ENCODE measurements at places on chromosomes 2 and 18.

GRCh38 chr18:59516356-59517155, 157.5 kb upstream of the LMAN1 start:
- DNase-seq = no peak

DNA sequence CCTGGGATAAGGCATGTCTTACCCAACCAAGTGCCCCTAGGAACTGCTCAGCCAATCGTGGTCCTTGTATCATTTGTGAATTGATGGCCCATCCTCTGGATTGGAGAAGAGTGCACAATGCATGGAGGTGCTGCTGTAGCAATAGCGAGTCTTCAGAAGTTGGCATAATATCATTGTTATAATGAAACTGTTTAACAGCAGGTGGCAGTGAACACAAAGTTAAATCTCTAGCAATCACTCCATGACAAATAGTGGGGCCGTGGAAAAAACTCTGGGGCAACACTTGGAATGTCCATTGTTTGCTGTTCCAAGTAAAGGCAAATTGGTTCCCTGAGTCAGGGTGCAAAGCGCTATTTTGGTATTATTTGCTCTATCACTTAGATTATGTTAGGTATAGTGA, 11.4 kb downstream of the REG1A start:
- DNase-seq = no peak

- no peak for DNase-seq
These were observed 69.3 kb downstream of the PSMG2 start for GRCh38 chr18:12772111-12772510.

DNA sequence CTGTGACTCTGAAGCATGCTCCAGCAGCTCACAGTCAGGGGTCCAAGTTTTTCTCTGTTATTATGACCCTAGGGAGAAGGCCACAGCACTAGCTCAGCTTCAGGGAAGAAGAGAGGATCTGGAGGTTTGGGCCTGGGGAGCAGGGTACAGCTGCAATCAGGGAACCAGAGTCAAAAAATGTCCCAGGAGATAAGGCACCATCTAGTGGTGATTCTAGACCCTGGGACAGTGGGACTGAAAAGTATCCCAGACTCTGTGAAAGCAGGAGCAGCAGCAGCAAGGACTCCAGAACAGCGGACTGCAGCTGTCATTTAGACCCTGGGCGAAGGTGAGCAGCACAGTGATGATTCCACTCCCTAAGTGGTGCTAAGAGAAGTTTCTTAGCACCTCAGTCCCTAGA, 278.4 kb upstream of the DDX18 start:
- DNase-seq = no peak

GRCh38 chr2:145750144-145750543, 1230.2 kb upstream of the ZEB2 start:
- DNase-seq = no peak

DNA sequence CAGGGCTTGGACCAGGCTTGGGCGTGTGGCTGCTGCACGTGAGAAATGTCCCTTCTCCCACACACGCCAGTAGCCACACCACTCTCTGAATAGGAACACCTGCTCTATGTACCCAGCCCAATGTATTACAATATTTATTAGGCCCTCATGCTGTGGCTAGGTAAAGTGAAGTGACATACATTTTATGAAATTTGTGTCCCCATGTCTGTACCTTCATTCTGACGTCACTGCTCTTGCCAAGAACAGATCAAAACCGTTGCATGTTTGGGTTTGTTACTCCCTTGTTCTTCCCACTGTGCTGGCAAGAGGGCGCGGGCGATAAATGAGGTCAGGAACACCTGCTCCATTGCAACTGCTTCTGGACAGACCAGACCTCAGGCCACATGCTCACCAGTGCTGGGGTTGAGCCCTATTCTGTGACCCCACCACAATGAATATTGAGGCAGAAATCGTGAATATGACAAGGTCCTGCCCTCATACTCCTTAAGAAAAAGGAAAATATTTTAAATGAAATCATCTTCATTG, 436.4 kb upstream of the SALL3 start:
- no peak for DNase-seq

GRCh38 chr2:231905026-231905425, 21.2 kb downstream of the NPPC start:
- DNase-seq = no peak

DNA sequence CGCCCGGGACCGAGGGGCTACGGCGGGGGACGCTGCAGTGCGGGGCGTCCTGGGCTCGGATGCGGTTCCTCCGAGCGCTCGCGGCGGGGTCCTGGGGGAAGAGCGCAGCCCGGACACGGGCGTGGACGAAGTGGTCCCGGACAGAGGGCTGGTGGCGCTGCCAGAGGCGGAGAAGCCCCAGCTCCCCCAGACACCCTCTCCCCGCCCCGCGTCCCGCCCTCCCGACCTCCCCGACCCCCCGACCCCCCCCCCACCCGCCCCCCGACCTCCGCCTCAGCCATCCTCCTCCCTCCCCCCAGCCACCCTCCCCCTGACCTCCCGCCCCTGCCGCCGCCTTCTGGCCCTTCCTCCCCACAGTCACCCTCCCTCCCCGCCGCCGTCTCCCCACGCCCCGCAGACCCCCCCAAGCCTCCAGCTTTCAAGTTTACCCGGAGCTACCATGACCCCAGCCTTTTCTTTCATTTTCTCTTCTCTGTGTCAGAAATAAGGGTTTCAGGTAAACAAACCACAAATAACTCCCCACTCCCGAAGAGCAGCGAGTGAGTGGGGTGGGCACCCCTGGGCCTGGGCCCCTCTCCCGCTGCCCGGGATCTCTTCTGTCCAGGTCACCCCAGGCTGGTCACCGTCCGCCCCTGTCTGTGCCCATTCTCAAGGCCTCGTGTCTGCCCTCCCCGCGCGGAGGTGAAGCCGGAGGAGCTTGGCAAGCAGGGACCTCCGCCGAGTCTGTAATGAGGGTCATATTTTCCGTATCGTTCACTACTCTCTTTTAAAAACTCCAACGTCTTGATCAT, 5.1 kb downstream of the NFATC1 start:
- DNase-seq = no peak

GRCh38 chr2:170123593-170123992, 54.4 kb upstream of the MYO3B start:
- no peak for DNase-seq

DNA sequence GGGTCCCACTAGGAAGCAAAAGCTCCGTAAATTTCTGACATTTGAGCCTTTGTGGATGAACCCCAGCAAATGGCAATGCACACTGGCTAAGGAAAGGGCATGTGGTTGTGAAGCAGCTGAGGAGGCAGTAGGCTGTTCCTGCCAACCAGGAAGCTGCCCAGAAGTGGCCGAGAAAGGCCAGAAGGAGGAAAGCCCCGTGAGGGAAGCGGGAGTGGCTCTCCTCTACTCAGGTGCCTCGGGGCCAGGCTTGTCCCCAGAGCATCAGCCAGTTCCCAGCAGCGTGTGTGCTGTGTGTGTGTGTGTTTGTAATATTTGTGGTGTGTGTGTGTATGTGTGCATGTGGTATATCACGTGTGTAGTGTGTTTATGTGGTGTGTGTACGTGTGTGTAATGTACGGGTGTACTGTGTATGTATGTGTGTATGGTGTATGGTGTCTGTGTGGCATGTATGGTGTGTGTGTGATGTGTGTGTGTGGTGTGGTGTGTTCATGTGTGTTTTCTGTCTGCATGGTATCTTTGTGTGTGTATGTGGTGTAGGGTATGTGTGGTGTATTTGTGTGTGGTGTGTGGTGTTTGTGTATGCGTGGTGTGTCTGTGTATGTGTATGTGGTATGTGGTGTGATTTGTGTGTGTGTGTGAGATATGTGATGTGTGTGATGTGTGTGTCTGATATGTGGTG, 90.6 kb downstream of the APOB start:
- DNase-seq = no peak

DNA sequence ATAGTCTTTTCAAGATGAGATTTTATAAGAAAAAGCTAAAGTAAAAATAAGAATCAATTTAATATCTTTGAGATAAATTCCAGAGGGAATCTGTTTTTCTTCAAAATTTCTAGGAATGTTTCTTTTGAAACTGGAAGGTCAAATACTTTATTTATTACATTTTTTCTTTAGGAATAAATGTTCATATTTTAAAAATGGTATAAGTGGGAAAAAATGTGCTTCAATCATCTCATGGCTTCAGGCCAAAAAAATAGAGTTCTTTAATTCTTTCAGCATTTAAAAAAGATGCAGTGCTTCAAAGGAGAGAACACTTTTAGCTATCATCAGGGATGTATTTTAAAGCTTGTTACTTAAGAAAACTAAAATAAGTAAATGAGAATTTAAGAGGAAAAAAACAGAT, 110.6 kb downstream of the NEB start:
- no peak for DNase-seq

DNA sequence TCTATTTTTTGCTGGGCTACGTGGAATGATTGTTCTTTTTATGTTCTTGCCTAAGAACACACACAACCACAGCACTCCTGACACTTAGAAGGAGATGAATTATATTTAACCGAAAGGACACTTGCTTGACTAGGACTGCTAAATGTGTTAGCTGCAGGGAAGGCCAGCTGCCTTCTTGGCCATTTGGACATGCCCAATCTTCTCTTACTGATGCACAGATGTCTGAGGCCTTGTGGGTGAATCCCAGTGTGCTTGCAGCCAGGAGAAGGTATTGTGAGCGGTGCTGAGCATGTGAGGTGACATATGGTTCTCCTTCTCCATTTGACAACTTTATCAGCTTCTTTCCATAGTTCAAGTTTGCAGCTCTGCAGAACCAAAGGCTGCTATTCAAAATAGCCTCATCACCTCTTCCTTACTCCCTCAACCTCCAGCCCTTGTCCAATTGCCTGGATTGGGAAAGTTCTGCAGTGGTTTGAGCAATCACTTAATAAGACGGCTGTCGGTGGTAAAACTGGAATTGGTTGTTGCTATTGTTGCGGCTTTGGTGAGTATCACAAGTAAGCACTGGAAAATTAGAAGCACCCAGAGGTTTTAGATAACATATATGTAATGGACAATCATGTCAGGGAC, 1113.3 kb downstream of the TSN start:
- DNase-seq = no peak

DNA sequence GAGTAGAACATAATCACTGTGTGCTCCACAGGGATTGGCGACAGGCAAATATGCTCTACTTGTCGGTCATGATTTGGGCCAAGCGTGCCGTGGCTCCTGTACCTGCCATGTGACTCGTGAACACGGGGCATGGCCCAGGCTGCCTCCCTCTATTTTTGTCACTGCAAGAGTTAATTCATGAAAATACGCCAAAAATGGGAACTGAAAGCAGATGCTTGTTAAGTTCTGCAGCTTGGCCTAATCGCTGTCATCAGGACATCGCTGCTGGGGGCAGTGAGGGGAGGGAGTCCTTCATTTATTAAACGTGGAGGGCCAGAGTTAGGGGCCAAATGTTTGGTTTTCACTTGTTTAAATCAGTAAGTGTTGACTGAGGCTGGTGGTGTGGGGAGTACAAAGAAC, 177.8 kb downstream of the BCL2 start:
- DNase-seq = no peak

- no peak for DNase-seq
These were observed 135.9 kb upstream of the EPAS1 start for GRCh38 chr2:46161315-46161714.

DNA sequence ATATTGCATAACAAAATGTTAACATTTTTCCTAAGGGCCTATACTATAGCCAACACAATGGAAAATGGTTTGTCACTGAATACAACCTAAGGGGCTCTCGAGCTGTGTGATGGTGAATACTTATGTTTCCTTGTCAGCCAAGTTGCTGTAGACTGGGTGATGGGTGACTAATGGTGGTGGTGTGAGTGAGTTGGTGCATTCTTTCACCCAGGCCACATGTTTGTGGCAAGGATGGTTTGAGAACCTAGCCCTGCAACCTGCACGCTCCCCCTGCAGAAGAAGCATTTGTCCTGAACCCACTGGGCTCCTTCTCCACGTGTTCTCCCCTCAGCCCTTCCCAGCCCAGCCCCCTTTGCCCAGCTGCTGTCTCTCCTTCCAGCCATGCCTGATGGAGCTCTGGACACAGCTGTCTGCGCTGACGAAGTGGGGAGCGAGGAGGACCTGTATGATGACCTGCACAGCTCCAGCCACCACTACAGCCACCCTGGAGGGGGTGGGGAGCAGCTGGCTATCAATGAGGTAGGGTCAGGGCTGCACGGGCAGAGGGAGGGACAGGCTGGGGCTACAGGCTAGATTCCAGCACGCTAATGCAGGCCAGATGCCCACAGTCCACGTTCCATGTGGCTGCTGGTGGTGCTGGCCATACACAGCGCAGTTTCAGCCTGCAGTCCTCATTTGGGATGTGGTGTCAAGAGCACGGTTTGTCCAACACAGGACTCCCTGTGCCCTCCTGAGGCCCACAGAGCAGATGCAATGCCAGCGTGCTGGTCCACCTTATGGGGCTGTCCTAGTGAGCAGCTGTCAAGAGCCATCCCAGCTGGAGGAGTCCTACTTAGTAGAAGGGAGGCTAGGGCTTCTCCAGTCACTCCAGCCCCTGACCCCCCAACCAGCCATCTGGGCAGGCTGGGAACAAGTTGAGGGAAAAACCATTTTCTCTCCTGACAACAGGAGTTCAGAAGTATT, 65.4 kb downstream of the FAM168B start:
- no peak for DNase-seq

DNA sequence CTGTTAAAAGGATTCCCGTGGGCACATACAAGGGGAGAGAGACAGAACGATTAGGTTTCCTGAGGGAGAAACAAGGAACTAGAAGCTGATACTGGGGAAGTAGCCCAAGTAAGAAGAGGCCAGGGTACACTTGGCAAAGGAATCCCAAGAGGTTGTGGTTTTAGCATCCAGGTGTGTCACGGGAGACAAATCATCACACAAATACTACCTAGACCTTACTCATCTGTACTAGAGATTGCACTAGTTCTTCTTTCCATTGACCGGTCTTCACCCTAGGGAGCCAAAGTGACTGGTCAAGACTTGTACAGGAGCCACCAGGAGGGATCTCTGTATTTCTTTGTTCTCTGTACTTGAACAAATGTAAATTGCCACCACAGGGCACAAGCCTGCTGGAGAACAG, 14.2 kb upstream of the NR4A2 start:
- DNase-seq = no peak

GRCh38 chr18:1779587-1779986, 791.7 kb downstream of the METTL4 start:
- DNase-seq = no peak

DNA sequence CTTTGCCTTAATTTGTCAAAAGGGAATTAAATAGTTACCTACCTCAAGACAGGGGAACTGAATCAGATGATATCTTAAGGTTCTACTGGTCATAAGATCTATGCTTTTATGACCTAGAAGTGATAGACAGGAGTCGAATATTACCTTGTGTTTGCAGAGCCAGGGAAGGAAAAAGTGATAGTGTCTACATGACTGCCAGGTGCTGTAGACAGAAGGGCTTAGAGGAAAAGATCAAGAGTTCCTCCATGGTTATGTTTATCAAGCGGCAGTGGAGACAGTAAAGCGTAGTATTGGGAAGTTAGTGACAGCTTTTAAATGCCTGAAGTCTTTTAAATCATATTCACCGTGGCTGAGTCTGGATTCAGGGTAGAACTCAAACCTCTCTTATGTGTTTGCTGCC, 11.9 kb downstream of the CRIM1 start:
- no peak for DNase-seq

- DNase-seq = no peak
These were observed 107.2 kb upstream of the CDH2 start for GRCh38 chr18:28284132-28284531.

GRCh38 chr2:148578493-148578884, 66.1 kb upstream of the EPC2 start:
- DNase-seq = no peak

Data from fibroblast of skin of left biceps (primary cell).